ENCODE measurements at places on chromosomes 5 and 9.
A peak's percentile ranks its signal among the peaks of the same experiment; 100 is the strongest.

- DNase-seq, result no peak
These were observed 143.0 kb upstream of the TARS1 start for GRCh38 chr5:33297760-33298216.

DNA sequence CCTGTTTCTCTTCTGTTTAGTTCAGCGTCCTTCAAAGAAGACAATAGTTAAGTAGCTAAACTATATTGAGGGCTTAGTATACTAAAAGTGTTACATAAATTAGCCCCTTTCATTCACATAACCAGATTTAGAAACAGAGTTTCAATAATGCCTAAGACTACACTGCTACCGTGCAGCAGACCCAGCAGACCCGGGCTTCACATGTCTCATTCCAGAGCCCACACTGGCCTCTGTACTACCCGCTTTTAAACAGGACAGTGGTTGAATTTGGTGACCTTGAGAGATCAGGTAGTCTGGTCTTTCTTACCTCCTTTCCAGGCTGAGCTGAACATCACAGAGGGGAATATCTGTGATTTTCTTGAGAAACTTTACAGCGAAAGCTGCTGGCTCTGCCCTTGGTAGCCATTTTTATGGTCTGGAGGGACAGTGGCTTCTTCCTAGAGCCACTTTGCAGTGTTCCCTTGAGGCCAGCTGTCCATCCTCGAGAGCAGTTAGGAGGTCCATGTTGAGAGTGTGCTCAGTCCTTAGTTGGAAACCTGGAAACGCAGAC lies 56.5 kb downstream of the SLC22A5 start:
- DNase-seq, result no peak

- no peak for DNase-seq
These were observed 40.0 kb downstream of the GABRG2 start for GRCh38 chr5:162107591-162107990.

DNA sequence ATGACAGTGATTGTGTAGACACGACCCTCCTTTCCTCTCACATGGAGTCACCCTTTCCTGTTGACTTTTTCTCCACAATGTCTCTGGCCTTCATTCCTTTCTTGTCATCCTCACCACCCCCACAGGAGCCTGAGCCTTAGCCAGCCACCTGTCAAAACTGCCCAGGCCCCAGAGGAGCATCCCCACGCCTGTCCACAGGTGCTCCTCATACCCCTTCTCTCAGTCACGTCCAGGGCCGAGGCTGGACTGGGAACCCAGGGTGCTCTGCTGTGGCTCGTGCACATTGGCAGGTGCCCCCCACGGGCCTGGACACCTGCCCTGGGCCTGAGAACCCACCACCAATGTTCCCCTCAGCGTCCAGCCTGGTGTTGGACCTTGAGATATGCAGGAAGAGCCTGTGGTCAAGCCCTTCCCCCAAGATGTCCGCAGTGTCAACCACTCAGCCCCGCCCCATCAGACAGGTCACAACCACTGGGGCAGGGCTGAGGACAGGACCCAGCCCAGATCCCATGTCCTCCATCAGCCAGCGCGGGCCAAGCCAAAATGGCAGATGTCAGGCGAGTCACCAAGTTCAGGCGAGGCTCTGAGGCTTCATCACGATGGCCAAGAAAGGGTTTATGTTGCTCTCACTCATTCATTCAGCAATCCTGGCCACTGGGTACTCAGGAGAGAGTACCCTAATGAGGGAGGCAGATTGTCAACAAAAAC lies 65.8 kb upstream of the STXBP1 start:
- no peak for DNase-seq

DNA sequence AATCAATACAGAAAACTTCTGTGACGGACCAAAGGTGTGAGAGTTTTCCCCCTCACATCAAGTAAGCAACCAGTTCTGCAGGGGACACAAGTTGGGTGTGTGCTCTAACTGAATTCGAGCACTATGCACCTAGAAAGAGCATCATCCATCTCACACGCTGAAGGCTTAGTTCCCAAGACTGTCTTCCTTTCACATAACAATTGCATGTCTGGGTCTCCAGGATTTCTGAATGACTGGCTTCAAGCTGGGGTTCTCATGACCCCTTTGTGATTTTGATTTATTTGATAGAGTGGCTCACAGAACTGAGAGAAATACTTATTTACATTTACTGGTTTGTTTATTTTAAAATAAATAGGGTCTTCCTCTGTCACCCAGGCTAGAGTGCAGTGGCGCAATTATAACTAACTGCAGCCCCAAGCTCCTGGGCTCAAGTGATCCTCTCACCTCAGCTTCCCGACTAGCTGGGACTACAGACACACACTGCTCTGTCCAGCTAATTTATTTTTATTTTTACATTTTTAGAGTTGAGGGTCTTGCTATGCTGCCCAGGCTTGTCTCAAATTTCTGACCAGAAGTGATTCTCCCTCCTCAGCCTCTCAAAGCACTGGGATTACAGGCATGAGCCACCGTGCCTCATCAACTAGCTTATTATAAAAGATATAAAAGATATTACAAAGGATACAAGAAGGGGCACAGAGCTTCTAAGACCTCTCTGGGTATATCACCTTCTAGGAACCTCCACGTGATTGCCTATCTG lies 316.7 kb upstream of the CDH12 start:
- DNase-seq, result no peak

DNA sequence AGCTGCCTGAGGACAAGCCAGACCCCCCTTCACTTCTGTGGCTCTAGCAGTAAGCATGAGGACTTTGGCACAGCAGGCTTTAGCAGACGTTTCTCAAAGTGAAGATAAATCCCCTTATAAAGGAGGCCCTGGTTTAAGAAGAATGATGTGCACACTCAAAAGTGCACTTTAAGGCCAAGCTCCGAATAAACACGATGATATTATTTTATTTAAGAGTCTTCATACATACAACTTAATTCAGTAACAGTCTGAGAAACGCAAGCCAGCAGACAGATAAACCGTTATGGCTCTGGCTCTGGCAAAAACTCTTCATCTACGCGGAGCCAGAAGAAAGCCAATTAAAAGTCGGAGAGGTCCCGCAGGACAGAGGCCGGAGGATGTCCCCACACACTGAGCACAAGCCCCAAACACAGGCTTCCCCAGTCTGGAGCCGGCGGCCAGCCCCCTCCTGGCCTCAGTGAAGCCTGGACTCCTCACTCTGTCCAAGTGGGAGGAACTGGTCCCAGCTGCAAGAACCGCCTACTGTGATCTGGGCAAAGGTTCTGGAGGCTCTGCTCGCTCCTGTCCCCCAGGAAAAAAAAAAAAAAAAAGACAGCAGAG lies 44.6 kb downstream of the ADAMTS2 start:
- DNase-seq, result no peak

DNA sequence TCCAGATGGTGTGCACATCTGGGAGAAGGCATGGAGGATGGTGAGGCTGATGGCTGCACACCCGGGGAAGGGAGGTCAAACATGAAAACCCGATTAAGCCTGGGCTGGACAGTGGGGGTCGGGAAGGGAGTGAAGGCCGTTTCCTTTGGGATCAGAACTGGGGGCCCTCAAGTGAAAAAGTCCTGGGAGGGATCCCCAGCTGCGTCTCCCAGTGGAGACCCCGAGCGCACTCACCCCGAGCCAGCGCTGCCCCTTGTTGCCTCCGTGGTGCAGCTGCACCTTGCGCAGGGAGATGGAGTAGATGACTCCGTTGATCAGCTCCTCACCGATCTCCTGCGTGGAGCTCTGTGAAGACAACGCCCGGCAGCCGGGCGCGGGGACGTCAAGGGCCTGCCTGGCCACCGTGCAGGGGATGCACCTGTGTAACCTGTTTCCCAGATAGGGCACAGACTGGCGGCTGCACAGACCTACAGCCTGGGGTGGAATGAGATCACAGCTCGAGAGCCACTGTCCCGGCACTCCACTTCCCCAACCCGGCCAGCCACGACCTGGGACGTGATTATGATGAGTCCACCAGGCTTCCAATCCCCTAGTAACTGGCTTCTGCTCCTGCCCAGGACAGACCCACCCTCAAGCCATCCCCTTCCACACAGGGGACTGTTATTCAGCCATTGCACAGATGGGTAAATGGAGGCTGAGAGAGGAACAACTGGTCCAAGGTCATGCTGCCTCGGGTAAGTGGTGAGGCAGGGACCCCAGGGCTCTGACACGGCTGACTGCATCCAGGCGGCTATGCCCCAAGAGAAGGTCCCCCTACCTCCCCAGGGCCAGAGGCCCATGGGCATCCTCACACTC lies 9.0 kb downstream of the RALGDS start:
- DNase-seq, result no peak

DNA sequence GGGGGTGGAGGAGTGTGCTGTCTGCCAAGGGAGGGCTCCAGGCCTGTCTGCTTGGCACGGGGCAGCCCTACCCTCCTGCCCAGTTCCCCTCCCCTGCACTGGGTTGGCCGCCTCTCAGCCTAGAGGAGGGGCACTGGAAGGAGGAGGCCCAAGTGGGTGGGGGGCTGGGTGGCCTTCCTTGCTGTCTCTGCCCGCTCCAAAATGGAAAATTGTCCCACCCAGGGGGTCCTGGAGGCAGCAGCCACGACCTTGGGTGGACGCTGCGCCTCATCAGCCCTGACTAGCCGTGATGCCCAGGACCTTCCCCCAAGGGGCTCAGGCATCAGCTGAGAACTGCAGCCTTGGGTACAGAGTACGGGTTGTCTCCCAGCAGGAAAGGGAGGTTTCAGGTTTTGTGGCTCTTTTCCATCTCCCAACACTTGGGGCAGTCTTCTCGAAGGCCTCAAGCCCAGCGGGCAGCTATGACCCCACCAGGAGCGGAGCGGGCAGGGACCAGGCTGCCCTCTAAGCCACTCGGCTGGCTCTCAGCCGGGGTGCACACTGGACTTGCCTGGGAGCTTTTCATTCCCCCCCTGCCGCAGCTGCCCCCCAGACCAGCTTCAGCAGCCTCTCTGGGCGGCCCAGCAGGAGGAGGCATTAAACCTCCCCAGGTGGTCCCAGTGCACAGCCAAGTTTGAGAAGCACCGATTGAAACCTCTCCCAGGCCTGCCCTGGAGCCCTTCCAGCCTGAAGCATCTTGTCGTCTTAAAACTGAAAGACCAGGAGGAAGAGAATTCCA lies 20.6 kb downstream of the NTNG2 start:
- no peak for DNase-seq

- no peak for DNase-seq
These were observed 447.9 kb downstream of the SPATA31D1 start for GRCh38 chr9:82436475-82436874.

DNA sequence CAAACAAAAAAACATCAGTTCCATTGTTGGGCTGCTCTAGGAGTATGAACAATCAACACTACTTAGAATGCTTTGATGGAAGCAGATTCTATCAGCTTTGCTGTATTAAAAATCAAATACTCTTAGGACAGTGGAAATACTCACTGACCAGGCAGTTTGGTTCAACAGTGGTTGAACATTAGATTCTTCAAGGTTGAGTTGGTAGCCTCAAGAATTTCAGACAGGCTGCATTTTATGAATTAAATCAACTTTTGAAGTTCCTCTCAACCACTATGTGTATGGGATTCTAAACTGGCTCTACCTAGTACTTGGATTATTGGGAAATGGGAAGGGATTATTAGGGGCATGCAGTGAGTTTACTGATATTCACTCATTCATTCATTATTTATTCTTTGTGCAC lies 35.0 kb downstream of the ACTBL2 start:
- DNase-seq, result no peak

- no peak for DNase-seq
These were observed 360 bp upstream of the ZCCHC10 start for GRCh38 chr5:133026664-133027153.

DNA sequence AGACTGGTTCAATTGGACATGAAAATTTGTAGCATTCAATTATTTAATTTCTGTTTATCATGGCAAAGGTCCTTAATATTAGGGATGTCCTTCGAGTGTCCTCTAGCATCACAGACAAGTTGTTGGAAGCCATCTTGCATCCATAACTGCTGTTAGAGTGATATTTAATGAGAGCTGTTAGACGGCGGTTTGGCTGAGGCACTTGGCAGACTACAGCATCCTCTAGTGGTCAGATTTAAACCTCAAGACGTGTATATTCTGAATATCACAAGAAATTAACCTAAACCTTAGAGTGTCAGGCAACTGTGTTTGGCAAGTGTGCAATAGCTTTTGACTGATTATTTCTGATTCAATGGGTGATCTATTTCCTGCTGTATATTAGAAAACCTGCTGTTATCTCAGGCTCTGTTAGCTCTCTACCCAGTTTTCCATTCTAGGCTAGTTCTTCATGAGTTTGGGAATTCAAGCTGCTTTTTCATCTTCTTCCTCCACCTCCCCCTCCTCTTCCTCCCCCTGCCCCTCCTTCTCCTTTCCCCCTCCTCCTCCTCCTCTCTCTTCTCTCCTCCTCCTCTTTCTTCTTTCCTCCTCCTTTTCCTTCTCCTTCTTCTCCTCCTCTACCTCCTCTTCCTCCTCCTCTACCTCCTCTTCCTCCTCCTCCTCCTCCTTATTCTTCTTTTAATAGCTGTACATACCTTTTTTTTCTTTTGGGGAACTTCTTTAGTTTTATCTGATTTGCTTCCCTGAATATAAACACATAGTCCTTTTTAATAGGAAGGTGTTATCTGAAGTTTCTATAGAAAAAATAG lies 8.6 kb downstream of the SPINK1 start:
- no peak for DNase-seq

DNA sequence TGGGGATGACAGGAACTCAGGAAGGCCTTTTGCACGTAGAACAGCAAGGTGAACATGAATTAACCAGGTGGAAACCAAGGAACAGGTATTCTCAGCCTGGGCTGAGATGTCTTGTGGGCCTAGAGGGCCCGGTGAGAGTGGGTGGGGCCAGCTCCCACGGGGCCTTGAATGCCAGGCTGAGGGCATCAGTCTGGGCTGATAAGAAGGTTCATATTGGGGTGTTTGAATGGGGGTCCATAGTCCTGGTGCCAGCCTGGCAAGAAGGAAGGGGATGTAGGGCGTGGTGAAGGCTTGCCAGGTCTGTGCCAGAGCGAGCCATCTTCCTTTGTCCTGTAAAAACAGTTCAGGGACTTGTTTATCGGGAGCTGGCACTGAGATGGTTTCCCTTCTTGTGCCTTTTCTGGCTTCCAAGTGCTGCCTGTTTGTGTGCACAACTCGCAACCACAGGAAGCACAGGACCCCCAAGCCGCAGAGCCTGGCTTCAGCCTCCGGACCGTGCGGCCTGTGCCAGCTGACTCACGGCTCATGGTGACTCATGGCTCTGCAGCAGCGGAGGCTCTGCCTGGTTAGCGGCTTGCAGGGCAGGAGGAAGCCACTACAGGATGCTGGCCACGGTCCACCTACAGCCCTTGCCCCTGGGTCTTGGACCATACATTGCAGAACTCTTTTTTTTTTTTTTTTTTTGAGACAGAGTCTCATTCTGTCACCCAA lies 2.4 kb downstream of the CARD19 start:
- peak; percentile 44 for DNase-seq

DNA sequence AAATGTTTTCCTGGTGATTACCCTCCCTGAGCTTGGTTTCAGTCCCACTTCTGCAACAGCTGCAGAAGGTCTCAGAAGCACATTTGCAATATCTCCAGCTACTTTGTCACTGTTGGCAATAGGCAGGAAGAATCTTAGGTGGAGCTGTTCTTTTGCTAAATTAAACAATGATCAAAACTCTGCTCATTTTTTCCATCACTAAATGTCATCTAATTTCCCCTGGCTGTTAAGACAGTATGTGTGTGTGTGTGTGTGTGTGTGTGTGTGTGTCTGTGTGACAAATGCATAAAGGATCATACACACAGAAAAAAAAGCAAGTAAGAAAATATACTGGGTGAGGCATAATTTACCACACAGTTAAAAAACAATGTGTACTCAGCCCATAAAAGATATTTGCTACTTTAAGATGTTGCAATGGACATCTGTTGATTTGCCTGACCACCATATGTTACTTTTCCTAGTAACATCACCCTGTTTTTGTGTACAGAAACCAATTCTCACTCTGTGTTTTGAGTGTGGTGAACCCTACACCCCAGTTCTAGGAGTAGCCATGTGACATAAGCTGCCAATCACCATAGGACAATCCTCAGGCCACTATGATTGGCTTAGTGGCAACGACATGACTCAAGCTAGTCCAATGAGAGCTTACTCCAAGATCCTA lies 572.6 kb upstream of the CLINT1 start:
- no peak for DNase-seq

All from stimulated activated CD4-positive, alpha-beta T cell treated with anti-CD3 and anti-CD28 coated beads, Interleukin-1b, Interleukin-23, amount 100 ng/mL, for 24 hours (primary cell).